ENCODE measurements at places on chromosomes 11 and 22. TPM values are rescaled to one million over a fixed set of nuclear protein-coding genes. Genes with fewer than 3 reads are reported as not detected.

Gene TMEM109
- 81.8 TPM for total RNA-seq

Gene AGBL2
- total RNA-seq = 2.4 TPM

Gene MDK
- 1.4 TPM for total RNA-seq

Gene C11orf86
- not detected for total RNA-seq

Gene PLEKHA7
- 0.10 TPM for total RNA-seq

Gene SLC25A18
- total RNA-seq = not detected

Gene LSP1
- total RNA-seq = 358 TPM

Gene MMP11
- not detected for total RNA-seq

Gene CDC42EP1
- 1.9 TPM for total RNA-seq

GRCh38 chr11:2709429-2709828 is 9.6 kb upstream of the KCNQ1OT1 start:
- DNase-seq = no peak
- H3K36me3 ChIP-seq = no peaks in the 10 kb centered on the region
- peaks cover 3% of the 10 kb centered on the region for H3K27me3 ChIP-seq
- no peak overlapping the region for H3K27ac ChIP-seq
- H3K4me3 ChIP-seq = no peak overlapping the region

GRCh38 chr11:32033491-32033890 is 57.4 kb upstream of the RCN1 start:
- H3K36me3 ChIP-seq = no peaks in the 10 kb centered on the region
- H3K4me3 ChIP-seq = peak overlapping the region; percentile 32
- DNase-seq = no peak
- peaks cover 33% of the 10 kb centered on the region for H3K27me3 ChIP-seq
- H3K4me1 ChIP-seq = peaks cover 23% of the 10 kb centered on the region
- peak overlapping the region; percentile 66 for H3K27ac ChIP-seq

GRCh38 chr22:35746248-35746647 is 28.6 kb downstream of the APOL5 start:
- H3K27ac ChIP-seq = no peak overlapping the region
- no peak overlapping the region for H3K4me3 ChIP-seq
- no peak for DNase-seq

DNA sequence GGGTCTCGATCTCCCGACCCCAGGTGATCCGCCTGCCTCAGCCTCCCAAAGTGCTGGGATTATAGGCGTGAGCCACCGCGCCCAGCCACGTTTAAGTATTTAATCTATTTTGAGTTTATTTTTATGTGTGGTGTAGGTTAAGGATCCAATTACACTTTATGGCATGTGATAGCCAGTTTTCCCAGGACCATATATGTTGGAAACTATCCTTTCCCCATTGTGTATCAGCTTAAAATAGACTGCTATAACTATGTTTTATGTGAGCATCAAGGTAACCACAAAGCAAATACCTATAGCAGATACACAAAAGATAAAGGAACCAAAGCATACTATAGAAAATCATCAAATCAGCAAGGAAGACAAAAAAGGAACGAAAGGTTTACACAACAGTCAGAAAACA is 42.4 kb downstream of the TTC28 start:
- no peak for DNase-seq
- H3K27me3 ChIP-seq = peaks cover 22% of the 10 kb centered on the region
- no peaks in the 10 kb centered on the region for H3K4me1 ChIP-seq
- H3K27ac ChIP-seq = no peak overlapping the region
- no peak overlapping the region for H3K4me3 ChIP-seq

DNA sequence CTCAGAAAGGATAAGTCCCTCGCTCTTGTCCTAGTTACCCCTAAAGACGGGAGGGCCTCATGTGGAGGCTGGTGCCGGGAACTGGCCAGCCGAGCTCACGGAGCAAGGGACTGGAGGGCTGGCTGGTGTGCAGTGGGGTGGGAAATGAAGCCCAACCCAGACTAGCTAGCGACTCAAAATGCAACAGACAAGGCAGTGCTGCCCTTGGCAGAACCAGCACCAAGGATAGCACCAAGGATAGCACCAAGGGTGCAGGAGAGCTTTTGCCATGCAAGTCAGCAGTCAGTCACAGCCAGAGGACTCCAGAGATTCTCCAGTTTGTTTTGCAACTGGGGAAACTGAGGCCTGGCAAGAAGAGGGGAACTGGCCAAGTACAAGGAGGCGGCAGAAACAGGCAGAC is 6.5 kb upstream of the BATF2 start:
- H3K4me3 ChIP-seq = no peak overlapping the region
- peaks cover 4% of the 10 kb centered on the region for H3K4me1 ChIP-seq
- H3K36me3 ChIP-seq = no peaks in the 10 kb centered on the region
- DNase-seq = no peak
- no peak overlapping the region for H3K27ac ChIP-seq
- H3K27me3 ChIP-seq = no peaks in the 10 kb centered on the region

DNA sequence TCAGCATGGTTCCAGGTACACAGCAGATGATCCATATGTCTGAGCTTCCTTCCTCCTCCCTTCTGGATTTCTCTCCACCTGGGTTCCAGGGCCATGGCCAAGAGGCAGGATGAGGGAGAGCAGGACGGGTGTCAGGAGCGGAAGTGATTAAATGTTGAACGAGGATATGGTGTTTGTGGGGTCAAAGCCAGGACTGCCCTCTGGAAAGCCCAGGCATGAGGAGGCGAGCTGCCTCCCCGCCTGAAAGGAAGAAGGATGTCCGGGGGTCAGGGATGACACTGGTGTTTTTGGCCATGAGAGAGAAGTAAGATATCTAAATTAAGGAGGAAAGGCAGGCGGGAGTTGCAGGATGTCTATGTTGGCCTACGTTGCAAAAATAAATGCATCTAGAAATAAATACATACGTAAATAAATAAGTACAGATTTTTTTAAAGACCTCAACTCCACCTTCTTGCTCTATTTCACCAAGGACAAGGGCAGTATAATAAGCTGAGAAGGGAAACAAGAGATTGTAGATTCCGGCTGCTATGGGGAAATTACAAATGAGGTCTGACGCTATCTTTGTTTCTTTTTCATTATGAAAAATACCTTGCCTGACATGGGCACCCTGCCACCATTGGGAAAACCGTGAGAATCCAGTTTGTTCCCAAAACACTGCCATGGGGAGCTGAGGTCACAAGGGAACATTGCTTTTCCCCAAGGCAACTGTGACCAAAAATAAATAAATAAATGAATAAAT is 27.6 kb upstream of the LIPT2 start:
- no peak for DNase-seq
- peaks cover 36% of the 10 kb centered on the region for H3K27me3 ChIP-seq
- no peaks in the 10 kb centered on the region for H3K4me1 ChIP-seq
- no peak overlapping the region for H3K27ac ChIP-seq

All from natural killer cell treated with Interleukin-12 subunit alpha and Interleukin-12 subunit beta and Interleukin-15 and Interleukin-18, amount 100 ng/mL, for 72 hours (primary cell).